ENCODE measurements at places on chromosomes 5 and 9.

DNA sequence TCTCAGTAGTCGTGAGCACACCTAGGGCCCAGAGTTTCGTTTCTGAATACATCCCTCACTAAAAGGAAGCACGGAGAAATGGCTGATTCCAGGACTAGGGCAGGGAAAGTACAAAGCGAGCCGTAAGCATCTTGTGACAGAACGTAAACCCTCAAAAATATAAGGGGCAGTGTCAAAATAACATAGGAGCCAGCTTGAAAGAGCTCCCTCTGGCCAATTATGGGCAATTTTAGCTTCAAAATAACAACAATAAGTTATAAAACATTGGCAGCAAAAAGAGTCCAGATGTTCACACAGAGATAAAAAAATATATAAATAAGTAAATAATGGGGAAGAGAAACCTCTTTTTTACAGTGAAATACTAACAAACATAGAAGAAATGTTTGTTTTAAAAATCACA, 18.5 kb upstream of the GLIS3 start:
- DNase-seq: no peak

GRCh38 chr9:133904346-133905090, 87.6 kb downstream of the VAV2 start:
- no peak for DNase-seq

DNA sequence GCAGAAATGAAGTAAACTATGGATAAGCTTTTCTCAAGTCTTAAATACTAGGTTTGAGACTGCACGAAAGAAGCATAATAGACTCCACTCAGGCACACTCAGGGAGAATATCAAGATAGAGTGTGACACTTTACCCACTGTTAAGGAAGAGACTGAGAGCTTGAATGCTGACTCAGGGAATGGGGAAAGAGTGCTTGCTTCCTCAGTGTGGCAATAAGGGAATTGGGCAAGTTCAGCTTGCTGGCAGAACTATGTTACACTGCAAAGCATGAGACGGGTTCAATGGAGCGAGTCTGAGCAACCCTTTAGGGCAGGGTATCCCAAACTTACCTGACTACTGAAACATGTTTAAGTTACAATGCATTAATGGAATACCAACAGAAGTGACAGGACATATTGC, 237.7 kb upstream of the MEF2C start:
- DNase-seq: no peak

DNA sequence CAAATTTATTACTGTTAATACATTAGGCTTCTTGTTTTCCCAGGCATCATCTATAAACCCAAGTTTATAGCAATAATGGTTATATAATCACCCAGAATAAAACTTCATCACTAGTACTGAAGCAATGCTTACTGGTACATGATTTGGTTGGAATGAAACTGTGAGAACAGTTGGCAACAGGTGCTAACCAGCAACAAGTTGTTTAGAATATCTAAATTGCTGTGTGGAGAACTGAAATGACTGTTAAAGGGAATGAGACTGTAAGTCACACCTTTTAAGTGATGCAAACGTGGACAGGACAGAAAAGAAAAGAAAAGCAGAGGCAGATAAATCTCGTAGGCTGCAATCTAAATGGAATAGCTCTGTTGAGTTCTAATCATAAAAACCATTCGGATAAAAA, 2.5 kb downstream of the YIPF5 start:
- no peak for DNase-seq

DNA sequence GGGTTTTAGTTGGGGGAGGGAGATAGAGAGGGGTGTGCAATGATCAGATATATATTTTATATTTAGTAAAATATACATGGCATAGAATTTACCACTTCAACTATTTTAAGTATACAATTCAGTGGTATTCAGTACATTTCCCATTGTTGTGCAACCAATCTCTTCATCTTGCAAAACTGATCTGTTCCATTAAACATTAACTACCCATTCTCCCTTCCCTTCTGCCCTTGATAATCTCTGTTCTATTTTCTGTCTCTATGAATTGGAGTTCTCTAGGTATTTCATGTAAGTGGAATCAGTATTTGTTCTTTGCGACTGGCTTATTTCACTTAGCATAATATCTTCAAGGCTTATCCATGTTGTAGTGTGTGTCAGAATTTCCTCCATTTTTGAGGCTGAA, 38.6 kb downstream of the TGFBI start:
- DNase-seq: no peak

- DNase-seq: no peak
Observed at GRCh38 chr5:90119531-90119971, 290.0 kb downstream of the CETN3 start.

GRCh38 chr9:14083366-14083765, 230.6 kb downstream of the NFIB start:
- no peak for DNase-seq

- DNase-seq: peak; percentile 32
Observed at GRCh38 chr9:71690063-71690688, 78.1 kb downstream of the CEMIP2 start.

- DNase-seq: peak; percentile 68
Observed at GRCh38 chr5:42912184-42912798, 100.6 kb upstream of the SELENOP start.

DNA sequence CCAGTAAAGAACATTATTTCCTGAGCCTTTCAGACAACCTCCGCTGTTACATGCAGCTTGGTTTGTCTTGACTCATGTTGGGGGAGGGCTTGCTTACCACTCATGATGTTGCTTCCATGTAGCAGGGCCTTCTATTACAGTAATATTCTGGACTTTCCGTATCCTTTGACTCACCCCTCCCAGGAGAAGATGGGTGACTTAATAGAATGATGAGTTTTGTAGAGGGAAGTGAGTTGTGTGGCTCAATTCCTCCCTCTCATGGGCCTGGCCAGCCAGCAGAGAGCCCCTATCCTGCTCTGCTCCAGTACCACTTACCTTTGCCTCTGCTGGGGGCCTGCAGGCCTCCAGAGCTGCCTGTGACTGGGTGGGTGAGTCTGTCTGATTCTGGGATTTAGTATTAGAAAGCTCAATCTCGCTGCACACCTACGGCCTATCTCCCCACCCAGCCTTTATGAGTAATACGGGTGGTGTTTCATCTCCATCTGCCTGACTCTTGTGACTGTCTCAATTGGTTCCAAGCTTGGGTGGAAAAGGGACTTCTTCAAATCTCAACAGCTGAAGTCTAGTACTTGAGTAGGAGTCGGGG, 52.6 kb upstream of the KLF9 start:
- DNase-seq: peak; percentile 88

DNA sequence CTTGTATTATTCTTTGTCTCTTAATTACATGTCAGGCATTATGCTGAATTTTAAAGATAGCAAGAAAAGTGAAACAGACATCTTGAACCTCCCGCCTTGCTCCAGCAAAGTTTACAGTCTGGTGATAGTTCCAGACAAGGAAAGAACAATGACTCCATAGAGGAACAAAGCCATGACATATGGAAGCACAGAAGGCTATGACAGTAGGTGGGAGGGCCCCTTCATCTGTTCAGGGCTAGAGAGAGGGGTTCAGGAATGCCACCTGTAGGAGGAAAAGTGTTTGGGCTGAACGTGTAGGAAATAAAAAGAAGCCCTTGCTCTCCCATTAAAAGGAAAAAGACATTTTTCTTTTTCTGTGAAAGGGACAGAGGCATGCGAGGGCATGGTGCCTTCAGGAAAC, 315.6 kb downstream of the TRIM32 start:
- no peak for DNase-seq

GRCh38 chr5:1008451-1009358, at the start of gene NKD2:
NKD2 (plus strand) TSS chr5:1008802; CDS start chr5:1009058, 256 bp downstream.
- no peak for DNase-seq

DNA sequence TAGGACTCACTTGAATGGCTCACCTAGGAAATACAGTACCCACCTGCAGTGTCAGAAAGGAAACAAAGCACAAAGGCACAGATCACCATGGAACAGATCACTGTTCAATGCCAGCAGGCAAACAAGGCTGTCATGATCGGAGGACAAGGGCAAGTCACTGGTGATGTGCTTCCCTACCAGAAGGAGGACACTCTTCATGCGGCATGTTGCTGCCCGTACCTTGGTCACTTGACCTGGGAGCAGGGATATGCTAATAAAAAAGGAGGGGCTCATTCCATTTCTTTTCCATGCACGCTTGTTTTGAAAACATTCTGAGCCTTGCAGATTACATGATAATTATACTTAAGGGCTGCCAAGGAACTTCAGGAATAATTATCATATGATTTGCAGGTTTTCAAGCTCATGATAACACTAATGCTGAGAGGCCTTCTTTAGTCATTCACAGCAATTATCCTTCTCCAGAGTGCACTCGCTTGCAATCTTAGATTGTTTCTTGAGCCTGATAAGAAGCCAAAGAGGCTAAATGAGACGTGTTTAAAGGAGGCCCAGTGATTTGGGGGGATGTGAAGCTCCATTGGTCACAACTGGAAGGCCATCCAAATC, 36.1 kb upstream of the STARD4 start:
- DNase-seq: no peak

GRCh38 chr5:151742870-151743294, 15.5 kb downstream of the ATOX1 start:
- DNase-seq: peak; percentile 80

DNA sequence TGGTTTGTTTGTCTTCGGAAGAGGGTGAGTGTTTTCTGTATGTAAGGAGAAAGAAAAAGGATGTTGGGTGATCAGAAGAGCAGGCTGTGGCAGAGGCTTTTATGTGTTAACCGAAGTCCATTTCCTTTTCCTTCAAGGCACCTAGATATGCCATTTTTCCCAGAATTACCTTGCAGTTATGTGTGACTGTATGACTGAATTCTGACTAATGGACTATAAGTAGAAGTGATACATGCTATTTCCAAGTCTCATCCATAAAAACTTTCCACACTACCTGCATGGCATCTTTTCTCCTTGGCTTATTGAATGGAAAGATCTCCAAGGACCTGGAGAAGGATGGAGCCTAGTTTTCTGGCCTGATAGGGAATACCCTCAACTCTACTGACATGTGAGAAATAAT, 10.6 kb upstream of the NDUFS4 start:
- DNase-seq: no peak

DNA sequence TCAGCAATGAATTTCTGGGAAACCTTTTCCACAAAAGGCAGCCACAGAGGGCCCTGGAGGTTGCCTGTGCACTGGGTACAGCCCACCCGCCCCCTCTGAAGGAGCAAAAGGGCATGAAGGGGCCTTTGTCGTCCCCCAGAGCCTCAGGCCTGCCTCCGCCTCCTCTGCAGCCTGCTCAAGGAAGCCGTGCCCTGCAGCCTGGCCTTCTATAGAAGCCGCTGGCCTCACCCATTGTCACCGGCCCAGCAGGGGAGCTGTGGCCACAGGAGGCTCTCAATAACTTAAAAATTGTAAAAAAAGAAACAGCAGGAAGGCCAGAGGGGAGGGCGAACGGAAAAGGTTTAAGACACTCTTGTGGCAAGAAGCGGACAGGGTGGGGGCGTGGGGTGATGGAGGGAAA, 213.3 kb downstream of the IRX2 start:
- DNase-seq: no peak

DNA sequence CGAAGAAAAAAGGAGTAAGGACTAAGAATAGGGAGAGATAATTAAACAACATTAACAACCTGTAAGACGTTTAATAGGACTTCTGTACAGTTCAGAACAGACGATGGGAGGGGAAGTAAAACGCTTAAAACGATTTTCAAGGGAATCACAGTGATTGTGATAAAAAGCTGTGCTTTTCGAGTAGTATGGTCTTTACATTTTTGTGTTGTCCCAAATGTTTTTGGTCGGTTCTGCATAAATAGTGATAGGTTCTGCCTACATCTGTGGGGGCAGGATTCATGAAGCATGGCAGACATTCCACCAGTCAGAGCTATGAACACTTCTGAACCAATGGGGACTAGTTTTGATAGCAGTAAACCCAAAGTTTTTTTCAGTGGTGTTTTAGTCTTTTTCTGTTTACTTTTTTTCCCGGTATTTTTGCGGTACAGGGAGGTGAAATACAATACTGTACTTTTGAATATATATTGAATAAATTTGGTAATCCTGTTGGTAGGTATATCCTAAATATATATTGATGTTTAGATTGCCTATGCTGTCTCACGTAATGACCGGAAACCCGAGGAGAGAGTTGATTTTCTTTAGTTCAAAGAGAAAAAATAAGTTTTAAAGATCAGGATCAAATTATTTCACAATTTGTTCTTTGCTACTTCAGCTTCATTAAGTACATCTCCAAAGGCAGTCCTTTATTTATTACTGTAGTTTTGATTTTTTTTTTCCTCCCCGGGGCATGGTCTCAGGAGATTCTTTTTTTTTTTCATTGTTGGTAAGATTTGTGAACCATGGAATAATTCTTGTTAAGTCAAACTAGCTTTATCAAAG, 1.3 kb downstream of the ERBIN start:
- DNase-seq: peak; percentile 75

- DNase-seq: no peak
Observed at GRCh38 chr5:464446-464842, 21.5 kb downstream of the EXOC3 start.

- DNase-seq: no peak
Observed at GRCh38 chr9:135226369-135227050, 139.0 kb downstream of the OLFM1 start.

GRCh38 chr5:178490935-178491652, 99.1 kb downstream of the COL23A1 start:
- DNase-seq: no peak

DNA sequence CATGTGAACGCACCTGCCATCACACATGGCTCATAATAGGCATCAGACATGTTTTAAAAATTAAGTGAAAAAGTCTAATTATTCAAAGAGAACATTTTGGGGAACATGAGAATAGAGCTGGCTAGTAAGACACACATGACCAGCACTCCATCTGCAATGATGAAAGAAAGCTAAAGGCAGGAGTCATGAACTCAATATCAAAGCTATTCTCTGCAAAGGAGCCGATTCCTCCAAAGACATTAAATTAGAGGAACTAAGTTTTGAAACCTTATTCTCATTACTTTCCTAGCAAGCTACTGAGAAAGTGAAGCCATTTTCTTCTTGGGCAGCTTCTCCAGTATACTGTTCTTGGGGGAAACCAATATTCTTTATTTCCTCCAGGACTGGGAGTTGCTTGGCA, 172.0 kb downstream of the CRB2 start:
- DNase-seq: no peak

GRCh38 chr9:136992819-136993369, 672 bp downstream of the PAXX start:
- no peak for DNase-seq
